ENCODE measurements at places on chromosomes 16 and 17. TPM values are rescaled to one million over a fixed set of nuclear protein-coding genes. Genes with fewer than 3 reads are reported as not detected.

- H3K4me1 ChIP-seq, result peaks cover 5% of the 10 kb centered on the region
- no peak for DNase-seq
- H3K4me3 ChIP-seq, result no peak overlapping the region
- no peaks in the 10 kb centered on the region for H3K36me3 ChIP-seq
Measured at GRCh38 chr17:19333736-19334290, 28.7 kb downstream of the B9D1 start.

Gene AIPL1
- total RNA-seq, result not detected

DNA sequence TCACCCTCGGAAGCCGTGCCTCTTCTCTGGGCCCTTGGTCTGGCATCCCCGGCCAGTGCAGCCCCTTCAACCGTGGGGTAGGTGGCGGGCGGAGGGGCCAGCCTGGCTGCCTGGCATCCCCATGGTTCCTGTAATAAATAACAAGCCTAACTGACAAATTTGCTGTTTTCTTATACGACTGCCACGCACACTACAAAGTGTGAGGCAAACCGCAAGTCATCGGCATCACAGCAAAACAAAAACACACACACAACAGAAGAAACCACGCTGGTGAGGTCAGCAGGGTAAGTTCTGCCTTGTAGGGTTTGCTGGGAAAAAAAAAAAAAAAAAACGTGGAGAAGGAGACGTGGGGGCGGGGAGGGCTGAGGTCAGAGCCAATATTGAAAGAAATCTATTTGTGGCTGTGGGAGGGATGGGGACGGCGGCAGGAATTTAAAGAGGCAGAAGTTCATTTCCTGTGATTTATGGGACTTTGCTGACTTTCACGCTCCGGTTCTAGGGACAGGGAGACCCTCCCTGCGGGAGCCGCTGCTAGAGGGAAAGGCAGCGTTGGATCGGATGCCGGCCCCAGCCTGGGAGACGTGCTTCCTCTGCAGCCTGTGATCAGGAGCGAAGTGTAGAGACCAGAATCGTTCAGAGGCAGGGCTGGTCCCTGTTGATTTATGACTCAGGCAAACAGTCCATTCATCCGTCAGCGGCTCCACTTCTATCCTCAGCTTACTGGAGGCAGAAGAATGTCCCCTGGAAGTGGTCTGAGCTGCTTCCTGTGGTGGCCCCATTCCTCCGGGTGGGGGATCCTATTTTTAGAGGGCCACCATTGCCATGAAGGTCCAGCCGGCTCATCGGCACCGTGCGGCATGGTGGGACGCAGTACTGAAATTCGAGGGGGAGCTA lies 162.8 kb downstream of the FOXL1 start:
- DNase-seq, result peak; percentile 5
- H3K27me3 ChIP-seq, result peaks cover 32% of the 10 kb centered on the region
- no peaks in the 10 kb centered on the region for H3K36me3 ChIP-seq
- peak overlapping the region; percentile 79 for H3K4me3 ChIP-seq
- peaks cover 23% of the 10 kb centered on the region for H3K4me1 ChIP-seq
- H3K27ac ChIP-seq, result peak overlapping the region; percentile 69

DNA sequence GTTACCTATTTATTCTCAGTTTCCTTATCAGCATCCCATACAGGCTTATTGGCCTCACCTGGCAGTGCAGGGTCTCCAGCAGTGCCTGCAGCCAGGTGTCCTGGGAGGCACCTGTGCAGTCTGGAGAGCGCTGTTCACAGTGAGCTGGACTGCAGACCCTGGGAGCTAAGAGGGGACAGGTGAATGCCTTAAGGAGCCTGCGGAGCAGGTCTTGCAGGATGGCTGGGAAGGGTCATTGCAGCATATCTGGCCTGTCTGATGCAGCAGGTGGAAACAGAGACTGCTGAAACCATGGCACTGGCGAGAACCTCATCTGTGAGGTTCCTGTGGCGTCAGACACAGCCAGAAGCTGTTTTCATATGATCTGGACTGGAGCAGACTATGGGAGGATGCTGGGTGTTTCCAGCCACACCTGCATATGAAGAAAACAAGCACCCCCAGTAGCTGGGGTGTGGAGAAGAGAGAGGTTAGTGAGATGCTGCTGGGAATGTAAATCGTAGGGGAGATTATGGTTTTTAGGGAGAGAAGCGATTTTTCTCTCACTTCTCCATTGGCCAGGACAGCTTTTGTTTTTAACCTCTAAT lies 77.0 kb downstream of the NTN1 start:
- DNase-seq, result no peak
- H3K36me3 ChIP-seq, result no peaks in the 10 kb centered on the region
- H3K27ac ChIP-seq, result no peak overlapping the region

Gene CACNG4
- total RNA-seq, result not detected

Gene TMEM235
- not detected for total RNA-seq

GRCh38 chr17:39198186-39198566 lies 707 bp upstream of the CACNB1 start:
- H3K36me3 ChIP-seq, result peaks cover 35% of the 10 kb centered on the region
- H3K27ac ChIP-seq, result peak overlapping the region; percentile 44
- H3K4me1 ChIP-seq, result peaks cover 56% of the 10 kb centered on the region
- peak overlapping the region; percentile 93 for H3K4me3 ChIP-seq
- DNase-seq, result no peak

DNA sequence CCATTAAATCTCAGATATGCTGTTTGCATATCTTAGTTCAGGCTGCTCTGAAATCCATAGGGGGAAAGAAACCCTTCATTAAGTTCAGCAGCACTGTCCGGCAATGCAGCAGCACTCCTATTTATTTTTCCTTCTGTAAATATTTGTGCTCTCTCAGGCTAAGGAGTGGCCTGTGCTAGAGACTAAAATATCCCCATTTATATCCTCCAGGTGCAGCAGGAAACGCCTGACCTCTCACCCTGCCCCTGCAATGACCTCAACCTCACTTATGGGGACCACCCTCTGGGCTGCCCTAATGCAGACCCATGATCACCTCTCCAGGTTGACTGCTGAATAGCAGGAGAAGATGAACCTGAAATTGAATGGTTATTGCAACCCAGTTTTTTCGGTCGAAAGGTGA lies 165.0 kb upstream of the ELAC2 start:
- H3K4me3 ChIP-seq, result no peak overlapping the region
- H3K4me1 ChIP-seq, result no peaks in the 10 kb centered on the region
- no peaks in the 10 kb centered on the region for H3K36me3 ChIP-seq
- DNase-seq, result no peak
- H3K27me3 ChIP-seq, result no peaks in the 10 kb centered on the region

- peak; percentile 29 for DNase-seq
- H3K27ac ChIP-seq, result peak overlapping the region; percentile 97
- peaks cover 82% of the 10 kb centered on the region for H3K4me1 ChIP-seq
- H3K27me3 ChIP-seq, result no peaks in the 10 kb centered on the region
- peaks cover 35% of the 10 kb centered on the region for H3K36me3 ChIP-seq
Measured at GRCh38 chr17:66508896-66509844, 206.8 kb downstream of the PRKCA start.

DNA sequence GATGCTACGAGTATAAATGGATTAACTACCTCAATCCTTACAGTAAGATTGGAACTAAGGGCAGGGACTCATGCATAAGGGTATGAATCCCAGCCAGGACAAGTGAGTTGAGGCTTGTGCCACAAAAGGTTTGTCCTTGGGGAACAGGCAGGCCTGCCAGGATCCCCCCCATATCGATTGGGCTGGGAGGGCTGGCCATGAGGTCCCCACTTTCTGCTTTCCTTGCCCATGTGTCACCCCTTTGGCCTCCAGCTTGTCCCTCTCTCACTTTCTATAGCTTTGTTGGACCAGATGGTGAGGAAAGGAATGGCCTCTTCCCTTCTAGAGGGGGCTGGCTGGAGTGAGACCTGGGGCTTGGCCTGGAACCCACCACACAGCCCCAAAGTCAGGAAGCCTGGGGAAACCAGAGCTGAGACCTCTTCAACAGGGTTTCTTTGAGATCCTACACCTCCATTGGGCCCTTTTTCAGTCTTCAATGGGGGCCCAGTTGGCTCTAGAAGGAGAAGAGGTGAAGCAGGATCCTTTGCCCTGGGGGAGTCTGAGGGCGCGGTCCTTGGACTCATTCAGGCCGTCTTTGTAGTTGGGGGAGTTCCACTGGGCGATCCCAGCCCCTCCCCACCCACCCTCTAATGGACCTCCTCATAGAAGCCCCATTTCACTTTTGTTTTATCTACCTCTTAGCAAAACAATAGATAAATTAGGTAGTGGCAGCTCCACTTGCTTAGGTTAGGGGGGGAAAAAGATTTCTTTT lies 57.3 kb downstream of the IGF2BP1 start:
- no peaks in the 10 kb centered on the region for H3K36me3 ChIP-seq
- peaks cover 10% of the 10 kb centered on the region for H3K4me1 ChIP-seq
- peaks cover 4% of the 10 kb centered on the region for H3K27me3 ChIP-seq
- no peak overlapping the region for H3K27ac ChIP-seq
- no peak for DNase-seq

GRCh38 chr17:77072670-77073069 lies 68.1 kb upstream of the SEC14L1 start:
- H3K4me3 ChIP-seq, result no peak overlapping the region
- no peaks in the 10 kb centered on the region for H3K4me1 ChIP-seq
- peaks cover 25% of the 10 kb centered on the region for H3K27me3 ChIP-seq
- no peaks in the 10 kb centered on the region for H3K36me3 ChIP-seq
- H3K27ac ChIP-seq, result no peak overlapping the region

DNA sequence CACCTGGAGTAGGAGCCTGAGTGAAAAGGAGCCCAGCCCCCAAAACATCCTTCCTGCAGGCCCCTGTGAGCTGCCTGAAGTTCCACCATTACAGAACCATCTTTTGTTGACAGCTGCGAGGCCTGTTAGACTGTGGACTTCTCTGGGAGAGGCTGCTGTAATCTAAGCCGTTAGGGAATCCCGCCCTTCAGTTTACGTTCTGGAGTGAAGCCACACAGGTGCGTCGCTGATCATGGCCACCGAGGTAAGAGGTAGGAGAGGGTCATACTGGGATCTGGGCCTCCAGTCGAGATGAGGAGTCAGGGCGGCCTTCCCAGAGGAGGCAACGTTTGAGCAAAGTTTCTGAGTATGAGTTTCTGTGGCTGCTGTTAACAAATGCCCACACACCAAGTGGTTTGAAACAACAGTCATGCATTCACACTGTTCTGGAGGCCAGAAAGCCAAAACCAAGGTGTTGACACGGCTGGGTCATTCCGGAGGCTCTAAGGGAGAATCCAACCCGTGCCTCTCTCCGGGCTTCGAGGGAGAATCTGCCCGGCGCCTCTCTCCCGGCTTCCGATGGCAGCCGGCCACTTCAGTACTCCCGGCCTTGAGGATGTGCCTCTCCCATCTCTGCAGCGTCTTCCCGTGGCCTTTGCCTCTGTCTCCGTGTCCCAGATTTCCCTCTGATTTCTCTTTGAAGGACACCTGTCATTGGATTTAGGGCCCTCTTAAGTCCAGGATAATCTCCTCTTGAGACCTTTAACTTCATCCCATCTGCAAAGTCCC lies 26.6 kb upstream of the ATP2C2 start:
- H3K27me3 ChIP-seq, result no peaks in the 10 kb centered on the region
- no peaks in the 10 kb centered on the region for H3K4me1 ChIP-seq
- H3K4me3 ChIP-seq, result no peak overlapping the region
